Activated CD4-positive, alpha-beta T cell treated with anti-CD3 and anti-CD28 coated beads for 24 hours (primary cell): ENCODE measurements at places on chromosomes 1 and 21.

DNA sequence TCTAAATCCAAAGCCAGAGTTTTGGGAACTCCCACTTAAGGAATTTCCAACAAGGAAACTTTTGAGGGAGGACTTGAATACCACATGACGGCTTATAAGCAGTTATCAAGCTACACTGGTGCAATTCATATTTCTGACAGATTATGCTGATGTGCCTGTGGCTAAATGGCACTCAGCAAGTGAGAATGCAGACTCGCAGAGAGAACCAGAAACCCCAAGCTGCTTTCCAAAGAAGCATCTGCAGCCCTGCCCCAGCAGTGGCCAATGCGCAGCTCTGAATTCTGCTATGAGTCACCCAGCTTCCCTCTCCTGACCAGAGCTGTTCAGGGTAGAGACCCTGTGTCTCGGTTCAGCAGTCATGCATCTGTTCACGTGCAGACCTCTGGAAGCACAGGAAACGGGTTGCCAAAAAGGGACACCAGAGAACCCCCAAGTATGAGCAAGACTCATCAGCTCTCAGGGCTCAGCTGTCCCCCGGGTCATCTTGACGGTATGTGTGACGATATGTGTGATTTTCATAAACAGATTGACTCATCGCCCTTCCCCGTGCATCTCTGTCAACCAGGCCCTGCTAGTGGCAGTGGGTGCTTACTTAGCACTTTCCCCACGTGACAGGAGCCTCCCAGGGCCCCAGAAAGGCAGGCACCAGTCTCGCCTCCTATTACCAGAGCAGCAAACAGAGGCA is 76.3 kb downstream of the ITPKB start:
- DNase-seq = peak; percentile 57

DNA sequence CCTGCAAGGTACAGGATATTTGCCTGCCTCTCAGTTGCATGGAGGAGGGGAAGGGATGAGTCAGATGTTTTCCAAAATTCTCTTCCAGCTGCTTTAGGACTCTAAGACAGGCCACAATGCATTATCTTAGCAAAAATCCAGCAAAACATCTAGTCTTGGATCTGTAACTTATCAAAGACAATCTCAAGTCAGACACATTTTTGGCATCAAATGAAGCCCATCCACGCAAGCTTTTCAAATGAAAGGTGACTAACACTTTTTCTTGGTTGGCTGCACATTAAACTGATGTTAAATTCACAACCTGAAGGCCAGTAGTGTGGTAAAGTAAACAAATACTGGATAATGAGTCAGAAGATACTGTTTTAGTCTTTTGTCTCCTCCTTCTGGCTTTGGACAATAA is 21.3 kb downstream of the FAM78B start:
- no peak for DNase-seq

GRCh38 chr1:109218516-109218915 is 4.8 kb downstream of the SARS1 start:
- no peak for DNase-seq

- DNase-seq = no peak
Measured at GRCh38 chr1:225999912-226000337, 782 bp upstream of the SDE2 start.

GRCh38 chr1:236612349-236612748 is 8.0 kb upstream of the HEATR1 start:
- DNase-seq = no peak
